ENCODE measurements at places on chromosomes 5 and 9.

- no peak for DNase-seq
Measured at GRCh38 chr5:1754531-1755220, 45.0 kb downstream of the MRPL36 start.

- no peak for DNase-seq
Measured at GRCh38 chr5:112693301-112693700, 44.4 kb upstream of the APC start.

DNA sequence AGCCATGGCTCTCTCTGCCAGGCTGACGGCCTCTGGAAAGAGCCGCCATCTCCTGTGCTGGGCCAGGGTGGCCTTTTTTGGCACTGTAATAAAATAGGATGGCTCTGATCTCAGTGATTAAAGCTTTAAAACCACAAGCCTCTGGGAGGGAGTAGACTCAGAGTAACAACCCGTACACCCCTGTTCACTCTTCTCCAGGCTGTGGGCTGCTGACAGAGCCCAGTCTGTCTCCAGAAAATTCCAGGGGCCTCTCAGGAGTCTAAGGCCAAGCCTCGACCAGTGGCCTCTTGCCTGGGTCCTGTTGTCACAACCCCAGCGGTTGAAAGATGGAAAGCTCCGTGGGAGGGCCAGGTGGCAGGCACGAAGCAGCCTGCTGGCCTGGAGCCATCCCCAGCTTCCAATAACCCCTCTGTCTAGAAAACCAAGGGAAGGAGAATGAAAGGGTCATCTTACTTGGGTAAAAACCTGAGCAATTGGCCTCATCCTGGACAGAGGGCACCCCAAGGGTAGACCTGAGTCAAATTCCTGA is 286.7 kb upstream of the ZNF462 start:
- no peak for DNase-seq

DNA sequence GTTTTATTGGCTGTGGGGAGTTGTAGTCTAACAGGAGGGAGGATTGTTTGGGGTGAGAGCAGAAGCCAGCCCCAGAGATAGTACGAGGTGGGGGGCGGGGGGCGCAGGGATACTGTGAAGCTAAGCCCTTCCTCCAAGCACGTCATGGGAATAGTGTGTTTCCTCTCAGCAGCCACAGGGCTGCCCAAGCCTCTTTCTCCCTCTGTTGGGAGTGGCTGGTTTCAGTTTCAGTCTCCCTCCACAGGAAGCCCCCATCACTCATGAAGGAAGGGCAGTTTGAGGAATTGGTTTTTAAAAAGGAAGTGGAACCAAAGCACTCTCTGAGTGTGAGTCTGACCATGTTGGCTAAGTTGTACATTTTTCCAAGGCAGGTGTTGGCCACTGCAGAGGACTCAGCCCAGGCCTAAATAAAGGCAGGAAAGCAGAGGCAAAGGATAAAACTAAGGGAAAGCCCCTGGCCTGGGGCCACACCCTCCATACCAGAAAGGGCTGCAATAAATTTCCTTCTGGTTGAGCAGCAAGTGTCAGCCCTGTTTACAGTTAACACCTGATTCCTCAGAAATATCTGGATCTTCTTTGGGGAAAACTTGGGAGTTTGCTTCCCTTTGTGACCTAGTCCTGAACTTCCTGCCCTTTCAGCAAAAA is 3.2 kb downstream of the RAB24 start:
- DNase-seq, result peak; percentile 37

DNA sequence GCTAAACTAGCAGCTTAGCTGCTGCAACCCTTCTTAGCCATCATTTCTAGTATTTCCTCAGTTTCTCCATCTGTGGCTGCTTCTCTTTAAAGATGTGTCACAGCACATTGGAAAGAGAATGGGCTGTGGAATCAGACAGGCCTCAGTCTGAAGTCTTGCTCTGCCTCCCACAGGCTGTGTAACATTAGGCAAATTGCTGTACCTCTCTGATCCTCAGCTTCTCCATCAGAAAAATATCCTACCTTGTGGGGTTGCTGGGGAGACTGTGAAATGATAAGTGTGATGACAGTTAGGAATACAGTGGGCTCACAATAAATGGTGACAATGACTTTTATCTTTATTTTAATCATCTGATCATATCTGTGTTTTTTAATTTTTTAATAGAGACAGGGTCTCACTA is 17.5 kb upstream of the TRIM14 start:
- no peak for DNase-seq

GRCh38 chr5:56852228-56853000 is 37.1 kb downstream of the MAP3K1 start:
- DNase-seq, result no peak

GRCh38 chr9:106637486-106637885 is 225.5 kb upstream of the ZNF462 start:
- no peak for DNase-seq

- no peak for DNase-seq
Measured at GRCh38 chr9:137441289-137441934, at the start of gene ENTPD8. Gene ENTPD8, minus strand, starts transcription at chr9:137441357. Its CDS starts 3,072 bp downstream, at chr9:137438285.

GRCh38 chr9:132061526-132061925 is 18.1 kb downstream of the MED27 start:
- no peak for DNase-seq

GRCh38 chr5:138725818-138726416 is 27.3 kb upstream of the CTNNA1 start:
- DNase-seq, result no peak

- DNase-seq, result no peak
Measured at GRCh38 chr9:115058684-115059315, 59.2 kb downstream of the TNC start.

DNA sequence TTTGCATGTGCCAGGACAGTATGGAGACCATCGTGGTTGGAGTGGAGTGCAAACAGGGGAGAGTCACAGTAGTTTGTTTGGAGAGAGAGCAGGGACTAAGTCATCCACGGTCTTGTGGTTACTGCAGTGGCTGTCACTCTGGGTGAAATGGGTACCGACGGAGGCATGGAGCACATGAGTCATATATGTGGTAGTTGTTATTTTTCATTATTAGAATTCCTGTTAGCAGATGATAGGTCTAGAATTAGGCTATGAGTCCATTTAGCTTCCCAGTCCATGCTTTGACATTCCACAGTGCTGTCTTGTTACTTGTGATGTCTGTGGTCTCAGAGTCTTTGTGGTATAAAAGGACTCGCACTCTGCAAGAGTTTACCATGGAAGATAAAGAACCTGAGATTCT is 303.9 kb downstream of the DMRT2 start:
- no peak for DNase-seq

DNA sequence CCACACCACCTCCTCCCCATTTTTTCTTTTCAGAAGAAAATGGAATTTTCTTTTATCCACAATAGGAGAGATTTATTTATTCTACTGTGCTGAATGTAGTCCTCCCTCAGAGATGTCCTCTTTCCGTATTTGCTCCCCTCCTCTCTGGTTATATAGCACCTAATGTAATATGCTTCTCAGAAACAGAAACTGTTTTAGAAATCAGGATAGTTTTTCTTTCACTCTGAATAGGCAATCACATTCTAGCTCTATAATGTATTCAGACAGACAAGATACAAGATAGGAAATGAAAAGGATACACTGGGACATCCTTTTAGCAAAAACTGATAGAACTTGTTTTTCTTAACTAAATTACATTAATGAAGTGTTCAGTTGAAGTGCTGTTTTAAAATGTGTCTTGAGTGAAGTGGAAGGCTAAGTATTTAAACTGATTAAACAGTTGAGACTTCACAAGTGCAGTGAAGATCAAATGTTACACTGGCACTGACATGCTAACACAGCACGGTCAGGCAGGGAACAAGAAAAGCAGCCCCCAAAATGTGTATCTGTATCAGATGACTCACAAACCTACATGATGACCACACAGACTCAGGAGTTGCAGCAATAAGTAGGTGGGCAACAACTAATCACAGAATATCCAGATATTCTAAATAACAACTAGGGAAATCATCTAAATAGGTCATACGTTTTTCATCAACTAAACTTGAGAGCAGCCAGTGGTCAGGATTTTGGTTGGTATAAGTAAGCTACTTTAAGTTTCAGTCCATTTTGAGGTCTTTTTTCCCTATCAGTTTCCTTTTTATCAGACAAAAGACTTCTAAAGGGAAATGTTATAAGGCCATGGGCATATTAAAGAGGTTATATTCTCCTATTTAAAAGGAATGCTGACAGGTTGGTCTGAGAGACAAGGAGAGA is 260.4 kb downstream of the MLLT3 start:
- no peak for DNase-seq

DNA sequence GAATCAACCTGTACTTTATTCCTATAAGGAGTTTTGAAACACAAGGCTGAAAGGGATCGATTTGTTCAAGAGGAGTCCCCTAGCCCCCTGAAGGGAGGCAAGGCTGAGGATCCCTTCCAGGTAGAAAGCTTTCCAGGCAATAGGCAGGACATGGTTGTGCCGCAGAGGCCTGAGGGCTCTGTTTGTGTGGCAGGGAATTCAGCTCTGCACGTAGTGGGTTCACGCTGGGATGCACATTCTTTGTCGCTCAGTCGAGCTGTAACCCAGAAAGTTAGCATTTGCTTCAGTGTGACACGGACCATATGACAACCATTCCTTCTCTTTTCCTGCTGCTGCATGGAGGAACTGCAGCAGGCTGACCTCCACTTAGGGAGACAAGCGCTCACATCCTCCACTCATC is 65.6 kb upstream of the TRIO start:
- DNase-seq, result no peak

- no peak for DNase-seq
Measured at GRCh38 chr5:179886190-179886911, 21.3 kb downstream of the TBC1D9B start.

DNA sequence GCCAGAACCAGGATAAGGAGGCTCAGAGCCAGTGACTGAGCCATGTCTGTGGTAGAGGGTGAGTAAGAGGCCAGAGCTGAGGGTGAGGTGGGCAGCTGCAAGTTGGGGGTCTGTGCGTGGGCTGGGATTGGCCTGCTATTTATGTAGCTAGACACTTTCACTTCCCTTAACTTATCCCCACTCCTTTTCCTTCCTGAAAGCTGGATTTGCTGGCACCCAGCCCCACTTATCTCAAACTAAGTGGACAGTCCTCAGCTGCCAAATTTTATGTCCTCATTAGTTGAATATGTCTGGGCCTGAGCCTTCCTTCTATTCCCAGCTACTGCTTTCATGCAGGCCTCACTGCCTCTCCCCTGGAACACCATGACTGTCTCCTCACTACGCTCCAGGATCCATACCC is at the start of gene CCL21:
Gene CCL21, minus strand, starts transcription at position 114 of the 400 bp plus-strand sequence. Its CDS starts 70 bp downstream, at position 44.
- DNase-seq, result no peak

DNA sequence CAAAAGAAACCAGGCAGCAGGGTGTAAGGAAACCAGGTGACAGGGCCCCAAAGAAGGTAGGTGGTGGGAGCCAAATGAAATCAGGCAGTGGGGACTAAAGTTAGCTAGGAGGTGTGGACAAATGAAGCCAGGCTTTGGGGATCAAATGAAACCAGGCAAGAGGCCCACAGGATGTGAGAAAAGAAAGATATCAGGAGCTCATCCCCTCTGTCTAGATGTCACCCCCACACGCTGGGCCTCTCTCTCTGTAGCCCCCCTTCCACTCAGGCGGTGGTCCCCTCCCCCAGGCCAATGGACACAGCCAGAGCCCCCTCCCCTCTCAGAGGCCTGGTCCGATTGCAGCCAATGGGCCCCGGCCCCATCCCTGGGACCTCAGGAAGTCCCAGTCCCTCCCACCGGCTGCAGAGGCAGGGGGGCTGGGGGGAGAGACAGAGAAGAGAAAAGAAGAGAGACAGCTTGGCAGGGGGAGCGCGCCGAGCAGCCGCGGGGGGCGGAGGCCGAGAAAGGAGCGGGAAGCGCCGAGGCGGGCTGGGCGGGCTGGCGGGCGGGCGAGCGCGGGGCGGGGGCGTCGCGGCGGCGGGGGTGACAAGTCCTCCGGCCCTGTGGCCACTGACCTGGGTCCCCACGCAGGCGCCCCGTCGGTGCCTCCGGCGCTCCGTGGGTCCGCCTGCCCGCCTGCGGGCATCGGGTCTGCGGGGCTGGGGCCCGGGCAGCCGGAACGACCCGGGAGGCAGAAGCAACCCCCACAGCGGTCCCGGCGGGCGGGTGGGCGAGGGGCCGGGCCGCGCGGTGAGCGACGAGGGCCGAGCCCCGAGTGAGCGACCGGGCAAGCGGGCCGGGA is 11.9 kb downstream of the CNTFR start:
- DNase-seq, result no peak

DNA sequence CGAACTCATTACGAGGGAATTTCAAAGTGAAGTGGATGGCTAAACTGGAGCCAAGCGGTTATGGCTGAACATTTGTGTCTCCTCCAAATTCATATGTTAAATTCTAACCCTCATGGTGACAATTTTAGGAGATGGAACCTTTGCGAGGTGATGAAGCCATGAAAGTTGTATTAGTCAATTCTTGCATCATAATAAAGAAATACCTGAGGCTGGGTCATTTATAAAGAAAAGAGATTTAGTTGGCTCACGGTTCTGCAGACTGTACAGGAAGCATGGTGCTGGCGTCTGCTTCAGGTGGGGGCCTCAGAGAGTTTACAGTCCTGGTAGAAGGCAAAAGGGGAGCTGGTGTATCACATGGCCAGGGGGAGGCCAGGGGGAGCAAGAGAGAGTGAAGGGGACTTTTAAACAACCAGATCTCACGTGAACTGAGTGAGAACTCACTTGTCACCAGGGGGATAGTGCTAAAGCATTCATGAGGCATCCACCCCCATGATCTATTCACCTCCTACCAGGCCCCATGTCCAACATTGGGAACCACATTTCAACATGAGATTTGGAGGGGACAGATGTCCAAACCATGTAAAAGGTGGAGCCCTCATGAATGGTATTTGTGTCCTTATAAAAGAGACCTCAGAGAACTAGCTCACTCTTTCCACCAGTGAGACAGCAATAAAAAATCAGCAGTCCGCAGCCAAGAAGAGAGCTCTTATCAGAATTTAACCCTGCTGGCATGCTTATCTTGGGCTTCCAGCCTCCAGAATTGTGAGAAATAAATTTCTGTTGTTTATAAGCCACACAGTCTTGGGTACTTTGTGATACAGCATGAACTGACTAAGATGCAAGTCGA is 143.4 kb downstream of the MTRR start:
- DNase-seq, result no peak

DNA sequence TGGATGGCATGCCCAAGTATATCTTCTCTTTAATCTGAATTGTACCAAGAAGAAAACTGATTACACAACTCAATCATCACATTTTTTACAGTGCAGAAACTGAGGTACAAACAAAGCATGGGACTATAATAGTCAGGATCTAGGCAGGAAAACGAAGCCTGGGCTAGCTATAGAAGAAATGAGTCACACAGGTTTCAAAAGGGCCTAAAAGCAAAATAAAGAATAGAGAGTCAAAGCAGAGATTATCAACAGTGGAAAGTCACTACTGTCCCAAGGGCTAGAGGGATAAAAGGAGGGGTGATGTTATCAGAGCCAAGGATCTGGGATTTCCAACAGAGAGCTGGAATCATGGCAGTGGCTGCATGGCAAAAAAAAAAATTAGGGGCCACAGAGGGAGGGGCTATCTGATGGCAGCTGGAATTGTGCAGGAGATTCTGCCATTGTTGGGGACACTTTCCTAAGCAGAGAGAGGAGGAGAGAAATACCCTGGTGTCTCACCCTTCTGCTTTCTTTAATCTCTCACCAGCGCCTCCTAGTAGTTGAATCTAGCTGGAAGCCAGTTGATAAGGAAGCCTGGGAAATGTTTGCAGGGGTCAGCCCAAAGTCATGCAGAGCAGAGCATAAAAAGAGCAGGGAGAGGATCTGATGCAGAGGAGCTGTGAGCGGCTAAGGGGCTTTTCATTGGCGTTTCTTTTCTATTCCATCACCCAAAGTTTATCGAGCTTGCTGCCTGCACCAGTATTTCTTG is 343.2 kb downstream of the ACTL7B start:
- DNase-seq, result no peak

Measured in T follicular helper cell (primary cell).